Mucosa of gallbladder (tissue), 1 donor: ENCODE measurements at places on chromosomes 1 and 21. TPM values are rescaled to one million over a fixed set of nuclear protein-coding genes. Genes with fewer than 3 reads are reported as not detected.

GRCh38 chr1:216554934-216555333, 131.7 kb upstream of the USH2A start:
- DNase-seq, result no peak

GRCh38 chr1:28893403-28894102, 20.8 kb upstream of the EPB41 start:
- DNase-seq, result no peak

DNA sequence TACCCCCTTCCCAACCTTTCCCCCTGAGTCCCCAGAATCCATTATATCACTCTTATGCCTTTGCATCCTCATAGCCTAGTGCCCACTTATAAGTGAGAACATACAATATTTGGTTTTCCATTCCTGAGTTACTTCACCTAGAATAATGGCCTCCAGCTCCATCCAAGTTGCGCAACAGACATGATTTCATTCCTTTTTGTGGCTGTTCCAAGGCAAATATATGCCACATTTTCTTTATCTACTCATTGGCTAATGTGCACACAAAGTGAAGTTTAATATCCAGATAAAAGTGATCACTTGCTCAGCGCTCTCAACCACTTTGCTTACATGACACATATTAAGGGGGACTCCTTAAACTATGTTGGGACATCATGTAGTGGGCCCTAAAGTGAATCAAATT, 72.4 kb upstream of the TIAM1 start:
- no peak for DNase-seq

GRCh38 chr1:232669981-232670747, 40.2 kb upstream of the SIPA1L2 start:
- DNase-seq, result no peak

DNA sequence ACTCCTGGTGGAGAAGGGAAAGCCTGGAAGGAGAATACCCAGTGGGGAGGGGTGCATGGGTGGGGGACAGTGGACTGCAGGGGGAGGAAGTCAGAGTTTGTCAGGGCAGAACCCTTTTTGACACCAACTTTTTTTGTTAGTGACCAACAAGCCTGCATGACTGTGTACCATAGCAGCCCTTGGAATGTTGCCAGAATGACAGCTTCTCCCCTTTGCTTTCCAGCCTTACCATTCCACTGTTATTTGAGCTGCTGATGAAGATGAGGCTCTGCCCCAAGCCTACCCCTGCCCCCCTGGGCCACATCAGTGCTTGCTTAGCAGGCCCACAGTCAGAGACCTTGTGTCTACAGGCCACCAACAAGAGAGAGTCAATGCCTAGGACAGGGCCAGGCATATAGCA, 341.2 kb downstream of the HHAT start:
- DNase-seq, result no peak

The CFAP45 gene
- total RNA-seq, result 0.37 TPM

The PALMD gene
- total RNA-seq, result 5.9 TPM

The MEAF6 gene
- total RNA-seq, result 74.2 TPM

The BNIPL gene
- 0.66 TPM for total RNA-seq

The PKP1 gene
- total RNA-seq, result 0.09 TPM
